ENCODE measurements at places on chromosomes 7 and 10.

DNA sequence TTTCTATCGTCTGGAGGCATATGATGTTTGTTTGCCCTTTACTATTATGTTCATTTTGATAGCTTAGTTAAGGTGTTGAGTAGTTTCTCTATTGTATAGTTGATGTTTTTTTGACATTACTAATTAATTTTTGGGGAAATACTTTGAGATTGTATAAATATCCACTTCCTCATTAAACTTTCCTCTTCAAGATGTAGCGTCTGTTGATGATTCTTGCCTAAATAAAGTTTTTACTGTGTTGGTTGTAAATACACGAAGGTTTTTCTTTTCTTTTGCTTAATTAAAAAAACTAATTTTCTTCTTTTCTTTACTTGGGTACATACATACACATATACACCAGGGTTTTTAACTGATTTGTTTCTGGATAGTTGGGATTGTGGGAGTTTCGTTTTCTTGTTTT, 8.5 kb downstream of the KMT2E start:
- DNase-seq, result no peak

DNA sequence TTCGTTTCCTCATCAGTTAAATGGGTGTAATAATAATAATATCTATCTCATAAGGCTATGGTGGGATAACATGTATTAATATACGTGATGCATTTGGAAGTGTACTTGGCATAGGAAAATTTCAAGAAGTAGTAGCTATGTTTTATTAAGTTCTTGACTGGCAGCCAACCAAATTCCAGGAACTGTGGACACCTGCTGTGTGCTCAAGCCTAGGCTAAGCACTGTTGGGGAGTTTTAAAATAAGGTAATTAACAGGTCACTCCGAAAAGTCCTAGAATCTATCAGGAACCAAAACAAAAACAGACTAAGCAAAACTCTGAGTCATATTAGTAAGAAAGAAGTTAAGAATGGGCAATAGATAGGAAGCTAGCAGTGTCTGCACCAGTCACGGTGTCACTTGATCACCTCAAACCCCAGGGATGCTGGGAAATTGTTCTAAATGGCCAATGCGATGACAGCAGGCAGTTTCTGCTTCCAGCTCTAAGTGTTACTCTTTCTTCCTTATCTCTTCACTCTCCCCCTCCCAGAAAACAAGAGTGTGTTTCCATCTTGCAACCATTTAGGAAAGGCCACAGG, 92.0 kb upstream of the GDF10 start:
- no peak for DNase-seq

GRCh38 chr7:28729281-28729680, 228.8 kb downstream of the TRIL start:
- no peak for DNase-seq

DNA sequence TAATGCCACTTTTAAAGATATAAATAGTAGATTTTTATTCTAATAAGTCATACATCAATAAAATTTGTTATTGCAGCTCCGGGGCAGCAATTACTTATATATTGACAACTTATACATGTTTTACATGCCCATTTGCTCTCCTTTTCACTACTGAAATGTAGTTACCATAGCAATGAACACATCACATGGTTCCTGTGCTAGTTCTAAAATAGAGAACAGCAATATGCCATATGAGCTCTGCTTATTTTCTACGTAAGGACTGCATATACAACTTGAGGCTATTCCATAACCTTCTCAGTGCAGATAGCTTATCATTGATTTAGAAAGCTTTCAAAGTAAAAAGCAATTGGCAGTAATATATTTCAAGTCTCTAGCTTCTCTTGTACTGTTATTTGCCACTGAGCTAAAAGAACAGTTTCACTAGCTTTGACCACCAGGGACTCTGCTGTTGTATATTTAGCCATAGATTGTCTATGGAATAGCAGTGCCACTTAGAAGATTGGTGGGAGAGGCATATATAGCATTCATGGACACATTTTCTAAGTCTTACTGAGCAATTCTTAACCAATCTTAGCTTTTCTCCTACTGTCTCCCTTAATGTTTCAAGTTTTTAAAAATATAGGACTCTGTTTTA, 270.2 kb upstream of the KAT6B start:
- DNase-seq, result no peak

GRCh38 chr10:76284351-76284750, 852.9 kb downstream of the LRMDA start:
- DNase-seq, result no peak

DNA sequence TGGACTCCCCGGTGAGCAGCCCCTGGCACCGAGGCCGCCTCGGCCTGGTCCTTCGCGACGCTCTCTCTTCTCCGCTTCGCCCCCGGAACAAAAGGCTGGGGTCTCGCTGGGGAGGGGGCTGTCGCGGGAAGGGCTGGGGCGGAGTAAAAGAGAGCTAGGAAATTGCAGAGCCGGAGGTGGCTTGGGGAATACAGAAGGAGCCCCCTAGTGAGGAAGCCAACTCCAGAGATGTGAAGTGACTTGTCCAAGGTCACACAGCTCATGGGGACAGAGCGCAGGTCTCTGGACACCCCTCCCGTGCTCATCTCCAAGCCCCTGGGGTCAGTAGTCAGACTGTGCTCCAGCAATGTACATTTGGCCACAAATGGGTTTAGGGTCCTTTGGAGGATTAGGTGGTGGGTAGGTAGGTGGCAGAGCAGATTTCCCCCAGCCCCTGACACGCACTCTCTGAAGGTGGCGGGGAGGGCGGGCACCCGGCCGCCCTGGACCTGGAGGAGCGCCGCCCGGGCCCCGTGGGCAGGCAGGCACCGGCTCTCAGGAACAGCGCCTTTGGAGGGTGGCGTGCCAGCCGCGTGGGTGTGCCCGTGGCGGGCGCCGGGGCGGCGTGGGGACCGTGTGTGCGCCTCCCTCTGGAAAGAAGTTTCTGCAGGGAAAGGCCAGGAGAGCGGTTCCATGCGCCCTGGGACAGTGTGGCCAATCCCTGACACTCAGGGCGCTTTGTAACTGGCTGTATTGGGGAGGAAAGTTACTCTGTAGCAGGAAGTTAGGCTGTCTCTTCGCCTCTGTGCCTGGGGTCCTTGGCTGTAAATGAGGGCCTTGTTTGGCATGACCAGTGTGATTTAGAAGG, 910 bp downstream of the WIPF3 start:
- no peak for DNase-seq

DNA sequence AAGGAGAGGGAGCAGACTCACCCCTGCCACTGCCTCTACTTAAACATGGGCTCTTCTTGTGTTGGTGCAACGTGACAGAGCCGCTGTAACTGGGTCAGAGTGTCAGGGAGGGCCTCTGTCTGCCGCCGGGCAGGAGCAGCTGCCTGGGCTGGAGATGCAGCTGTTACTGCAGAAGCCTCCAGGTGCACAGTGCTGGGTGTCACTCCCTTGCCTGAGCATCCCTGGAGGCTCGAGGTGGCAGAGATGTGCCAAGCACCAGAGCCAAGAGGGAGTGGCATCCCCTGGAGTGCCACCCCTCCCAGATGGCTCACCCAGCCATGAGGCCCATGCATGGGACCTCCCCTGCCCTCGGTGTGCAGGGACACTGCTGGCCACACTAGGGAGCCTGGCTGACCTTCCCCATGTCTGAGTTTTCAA, 145.7 kb downstream of the PRPF18 start:
- DNase-seq, result no peak

GRCh38 chr10:411603-412002, 276.3 kb downstream of the ZMYND11 start:
- DNase-seq, result no peak

GRCh38 chr10:43731486-43731885, 82.8 kb upstream of the ZNF32 start:
- no peak for DNase-seq

DNA sequence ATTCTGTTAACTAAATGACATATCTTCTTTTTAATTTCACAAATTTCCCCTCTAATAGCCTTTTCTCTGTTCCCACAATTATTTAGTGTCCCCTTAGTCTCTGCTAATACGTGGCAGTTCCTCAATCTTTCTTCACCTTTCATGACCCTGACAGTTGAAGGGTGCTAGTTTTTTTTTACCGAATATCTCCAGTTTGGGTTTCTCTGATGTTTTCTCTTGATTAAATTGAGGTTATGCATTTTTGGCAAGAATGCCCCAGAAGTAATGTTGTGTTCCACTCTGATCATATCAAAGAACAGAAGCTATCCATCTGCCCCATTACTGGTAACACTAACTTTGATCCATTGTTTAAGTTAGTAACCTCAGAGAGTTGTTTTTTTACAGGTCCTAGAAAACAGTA, 133.6 kb upstream of the ASAH2 start:
- DNase-seq, result no peak

- peak; percentile 76 for DNase-seq
Measured at GRCh38 chr7:99141841-99142726, 1.8 kb downstream of the SMURF1 start.

GRCh38 chr7:127957886-127958285, 73.4 kb downstream of the LRRC4 start:
- DNase-seq, result no peak

DNA sequence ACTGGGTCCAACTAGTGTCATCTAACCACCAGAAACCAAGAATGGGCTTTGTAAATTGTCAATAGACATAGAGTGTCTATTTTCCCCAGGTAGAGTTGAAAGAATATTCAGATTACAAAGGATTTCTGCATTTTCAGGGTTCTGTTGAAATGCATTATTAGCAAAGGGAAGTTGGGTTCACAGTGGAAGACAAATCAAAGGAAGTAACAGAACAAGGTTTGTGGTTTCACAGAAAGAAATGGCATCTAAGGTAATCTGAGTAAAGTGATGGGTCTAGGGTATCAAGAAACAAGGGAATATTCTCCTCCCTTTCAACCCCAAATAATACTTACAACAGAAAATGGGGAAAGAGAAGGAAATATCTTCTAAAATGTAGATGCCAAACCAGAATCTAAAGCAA, 25.8 kb downstream of the CEP41 start:
- DNase-seq, result peak; percentile 9

- no peak for DNase-seq
Measured at GRCh38 chr10:118457824-118458428, 115.8 kb upstream of the FAM204A start.

DNA sequence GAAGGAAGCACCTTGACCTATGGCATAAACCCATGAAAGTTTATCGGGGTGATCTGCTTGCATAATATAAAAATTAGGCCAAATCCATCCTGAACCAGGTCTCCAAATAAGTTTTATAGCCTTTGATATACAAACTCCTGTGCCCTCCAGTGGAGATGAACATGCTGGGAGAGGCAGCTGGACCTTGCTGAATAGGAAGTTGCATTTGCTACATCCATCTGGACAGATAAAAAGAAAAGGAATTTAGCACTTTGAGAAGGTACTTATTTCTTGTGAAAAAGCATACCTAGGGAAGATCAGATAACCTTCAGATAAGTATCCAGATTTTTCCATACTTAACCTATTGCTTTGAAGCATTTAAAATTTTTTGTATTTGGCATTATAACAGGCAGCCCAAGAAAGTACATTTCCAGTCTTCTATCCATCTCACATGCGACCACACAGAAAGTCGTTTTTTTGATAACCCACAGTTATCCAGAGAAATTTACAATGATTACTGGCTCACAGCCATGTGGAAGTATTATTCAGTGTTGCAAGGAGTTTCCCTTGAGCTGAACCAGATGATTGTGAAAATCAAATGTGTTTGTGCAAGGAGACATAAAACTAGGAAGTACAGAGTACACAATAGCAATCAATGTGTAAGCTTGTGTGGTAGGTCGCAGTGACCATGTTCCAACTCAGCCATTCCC, 124.4 kb upstream of the STK17A start:
- no peak for DNase-seq

DNA sequence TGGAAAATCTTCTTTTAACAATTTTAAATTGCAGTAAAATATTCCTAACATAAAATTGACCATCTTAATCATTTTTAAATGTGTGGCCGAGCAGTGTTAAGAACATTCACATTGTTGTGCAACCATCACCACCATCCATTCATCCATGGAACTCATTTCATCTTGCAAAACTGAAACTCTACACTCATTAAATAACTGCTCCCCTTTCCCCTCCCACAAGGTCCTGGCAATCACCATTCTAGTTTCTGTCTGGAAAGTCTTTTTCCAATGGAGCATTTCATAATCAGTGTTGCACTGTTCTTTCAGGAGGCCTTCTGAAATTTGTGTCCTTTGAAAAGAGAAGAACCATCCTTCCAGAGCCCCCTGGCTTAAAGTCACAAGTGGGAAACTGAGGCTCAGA, 233.1 kb downstream of the PLXNA4 start:
- DNase-seq, result no peak

DNA sequence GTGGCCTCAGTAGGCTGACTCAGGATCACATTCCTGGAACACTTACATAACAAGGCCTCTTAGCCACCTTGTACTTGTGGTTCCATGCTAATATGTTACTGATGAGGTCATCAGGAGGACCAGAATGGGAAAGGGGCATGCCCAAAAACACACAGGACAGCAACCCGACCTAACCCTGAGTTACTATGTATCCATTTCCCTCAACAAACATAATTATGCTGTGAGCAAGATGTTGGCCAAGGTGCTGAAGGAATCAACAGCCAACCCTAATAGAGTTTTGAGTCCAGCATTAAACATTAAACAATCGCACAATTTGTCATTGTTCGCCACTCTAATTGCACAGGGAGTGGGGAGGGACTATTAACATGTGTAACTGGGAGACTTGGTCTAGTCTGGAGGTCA, 129.4 kb downstream of the PLPP4 start:
- no peak for DNase-seq

- DNase-seq, result no peak
Measured at GRCh38 chr10:129949891-129950291, 14.2 kb downstream of the EBF3 start.

- no peak for DNase-seq
Measured at GRCh38 chr7:2934211-2934731, 90.2 kb upstream of the GNA12 start.

DNA sequence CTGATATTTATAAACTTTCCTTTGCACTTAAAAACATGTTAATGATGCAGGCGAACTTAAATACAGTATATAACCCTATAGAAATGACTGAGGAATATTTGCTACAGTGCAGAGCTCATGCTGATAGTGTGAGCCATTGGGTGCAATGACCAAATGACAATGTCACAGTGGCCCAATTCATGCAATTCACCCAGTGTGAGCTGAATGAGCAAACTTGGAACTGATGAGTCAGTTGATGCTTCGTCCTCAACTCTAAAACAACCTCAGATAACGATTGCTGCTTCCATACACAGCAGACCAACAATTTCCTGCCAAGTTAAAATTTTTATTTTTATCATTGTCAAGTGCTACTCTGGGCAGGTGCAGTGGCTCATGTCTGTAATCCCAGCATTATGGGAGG, 12.1 kb upstream of the ZC3HAV1L start:
- no peak for DNase-seq

GRCh38 chr10:45500798-45501197, 126.8 kb downstream of the ALOX5 start:
- no peak for DNase-seq

DNA sequence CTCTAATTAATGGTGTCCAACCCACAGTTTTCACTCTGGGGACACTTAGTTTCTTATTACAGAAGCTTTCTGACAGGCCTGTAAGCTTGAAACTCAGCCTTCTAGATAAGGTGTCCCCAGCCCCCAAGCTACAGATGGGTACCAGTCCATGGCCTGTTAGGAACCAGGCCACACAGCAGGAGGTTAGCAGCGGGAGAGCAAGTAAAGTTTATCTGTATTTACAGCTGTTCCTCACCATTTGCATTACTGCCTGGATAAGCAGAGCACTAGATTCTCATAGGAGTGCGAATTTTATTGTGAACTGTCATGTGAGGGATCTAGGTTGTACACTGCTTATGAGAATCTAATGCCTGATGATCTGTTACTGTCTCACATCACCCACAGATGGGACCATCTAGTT, 93.7 kb downstream of the TMEM26 start:
- DNase-seq, result no peak

All from CD4-positive, alpha-beta T cell treated with Interleukin-17A for 1 hour (primary cell).